HAP-1 (cell line): ENCODE measurements at places on chromosomes 16 and 17.

- no peak for DNase-seq
Measured at GRCh38 chr16:68607443-68607842, 37.7 kb upstream of the CDH3 start.

- no peak for DNase-seq
Measured at GRCh38 chr17:43176119-43176570, 5.1 kb downstream of the NBR1 start.

- peak; percentile 54 for DNase-seq
Measured at GRCh38 chr17:81712468-81713003, 452 bp downstream of the SLC25A10 start.

DNA sequence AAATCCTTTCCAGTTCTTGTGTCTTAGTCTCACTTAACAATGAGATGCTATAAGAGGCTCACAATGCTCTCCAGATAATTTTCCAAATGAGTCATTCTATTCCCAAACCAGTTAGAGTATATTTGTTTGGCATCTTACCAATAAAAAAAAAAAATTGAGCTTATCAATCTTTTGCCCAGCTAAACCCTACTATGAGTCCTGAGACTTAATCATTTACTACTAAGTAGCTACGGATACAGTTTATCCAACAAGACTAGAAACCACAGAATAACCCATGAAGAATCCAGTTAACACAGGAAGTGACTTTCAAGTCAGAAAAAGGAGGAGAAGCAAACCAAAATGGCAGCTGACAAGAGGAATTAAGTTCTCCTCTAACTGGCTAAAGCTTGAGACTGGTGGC lies 330.3 kb upstream of the XYLT1 start:
- DNase-seq: no peak

GRCh38 chr17:35969558-35970380 lies 11.5 kb downstream of the CCL16 start:
- DNase-seq: peak; percentile 68
